ENCODE measurements at places on chromosomes 1 and 21.

- DNase-seq = no peak
Measured at GRCh38 chr1:65050735-65051134, 84.4 kb upstream of the JAK1 start.

GRCh38 chr1:186653312-186653711, 26.9 kb downstream of the PTGS2 start:
- no peak for DNase-seq

DNA sequence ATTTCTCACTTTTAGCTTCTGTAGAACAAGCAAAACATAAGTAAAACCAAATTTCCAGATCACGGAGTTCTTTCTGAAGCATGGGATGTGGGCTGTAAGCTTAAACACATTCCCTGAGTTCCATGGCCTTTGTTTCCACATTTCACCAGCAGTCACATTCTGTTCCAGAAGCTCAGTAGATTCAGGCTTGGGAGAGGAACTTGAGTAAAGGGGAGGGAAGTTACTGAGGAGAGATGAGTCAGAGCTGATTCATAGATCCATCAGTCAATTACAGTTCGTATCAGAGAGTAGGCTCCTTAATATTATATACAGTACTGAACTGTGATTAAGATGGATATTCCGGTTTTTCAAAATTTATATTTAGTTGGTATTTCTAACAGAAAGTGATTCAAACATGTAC, 614.3 kb downstream of the NCAM2 start:
- DNase-seq = no peak

- DNase-seq = no peak
Measured at GRCh38 chr1:94538243-94538827, 3.2 kb downstream of the F3 start.

DNA sequence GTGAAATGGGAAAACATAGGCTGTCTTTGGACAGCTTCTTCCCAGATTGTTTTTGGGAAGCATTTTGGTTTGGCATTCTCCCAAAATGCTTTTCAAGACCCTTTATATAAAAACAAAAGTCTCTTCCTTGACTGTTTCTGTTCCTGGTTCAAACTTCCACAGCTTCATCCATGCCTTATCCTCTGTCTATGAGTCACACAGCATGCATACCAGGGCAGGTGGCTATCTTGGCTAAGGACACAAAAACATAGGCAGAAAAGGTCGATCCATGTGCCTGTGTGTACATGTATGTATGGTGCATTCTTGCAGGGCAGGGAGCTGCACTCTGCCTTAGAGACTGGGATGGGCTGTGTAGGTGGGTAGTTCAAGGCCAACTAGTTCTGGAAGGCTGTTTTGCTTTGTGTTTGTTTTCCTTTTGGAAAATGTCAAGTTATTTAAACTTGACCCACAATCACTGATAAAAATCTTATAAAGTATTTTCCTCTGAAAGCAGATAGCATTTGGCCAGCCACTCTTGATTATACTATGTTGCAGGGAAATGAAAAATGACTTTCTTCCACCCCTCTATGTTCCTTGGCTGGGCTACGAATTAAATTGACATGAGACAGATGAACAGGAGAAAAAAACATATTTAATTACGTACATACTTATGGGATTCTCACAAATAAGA, 437.0 kb downstream of the SIPA1L2 start:
- no peak for DNase-seq

DNA sequence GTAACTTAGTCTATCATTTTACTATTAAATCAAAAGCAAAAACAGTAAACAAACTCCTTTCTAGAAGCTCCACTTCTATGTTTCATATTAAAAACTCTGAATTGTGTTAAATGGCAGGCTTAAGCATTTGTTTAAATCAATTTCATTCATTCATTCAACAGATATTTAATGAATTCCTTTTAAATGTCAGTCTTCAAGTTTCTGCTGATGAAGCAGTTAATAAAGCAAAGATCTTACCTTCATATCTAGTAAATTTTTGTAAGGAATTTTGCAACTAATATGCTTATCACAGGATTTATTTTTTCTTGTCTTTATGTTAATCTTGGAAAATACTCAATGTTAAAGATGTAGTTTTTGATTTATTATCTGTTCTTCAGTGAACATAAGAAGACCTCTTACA, 54.1 kb upstream of the RGS18 start:
- no peak for DNase-seq

- no peak for DNase-seq
Measured at GRCh38 chr1:96513136-96513535, 208.4 kb upstream of the PTBP2 start.

GRCh38 chr1:36349241-36349671, 25.8 kb upstream of the EVA1B start:
- DNase-seq = peak; percentile 90

DNA sequence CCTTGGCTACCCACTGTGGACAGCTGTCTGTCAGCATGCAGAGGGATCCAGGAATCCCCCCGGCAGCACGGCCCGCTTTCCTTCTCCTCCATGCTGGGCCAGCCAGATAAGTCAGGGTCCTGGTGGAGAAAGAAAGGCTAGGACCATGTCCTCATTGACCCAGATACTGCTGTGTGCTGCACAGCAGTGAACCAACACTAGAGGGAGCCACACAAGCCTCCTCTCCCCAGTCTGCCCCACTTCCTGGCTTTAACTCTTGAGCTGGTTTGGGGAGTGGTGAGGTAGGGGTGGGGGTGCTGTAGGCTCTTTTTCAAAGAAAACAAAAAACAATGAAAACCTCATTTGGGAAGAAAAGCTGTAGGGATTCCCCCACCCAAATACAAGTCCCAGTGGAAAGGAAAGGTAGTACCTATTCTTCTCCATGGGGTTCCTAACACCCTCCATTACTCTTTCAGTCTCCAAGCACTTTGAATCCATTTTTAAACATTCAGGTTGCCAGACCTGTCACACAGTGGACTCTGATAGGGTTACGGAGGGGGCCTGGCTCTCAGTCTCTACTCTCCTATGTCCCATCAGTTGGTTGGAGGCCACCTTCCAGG, 84.9 kb upstream of the CD1D start:
- DNase-seq = peak; percentile 94

GRCh38 chr1:28750330-28750729, 13.6 kb downstream of the YTHDF2 start:
- no peak for DNase-seq

- DNase-seq = no peak
Measured at GRCh38 chr1:220748936-220749335, 814 bp downstream of the MTARC2 start.

GRCh38 chr1:221439008-221439746, 302.7 kb downstream of the DUSP10 start:
- DNase-seq = peak; percentile 68

DNA sequence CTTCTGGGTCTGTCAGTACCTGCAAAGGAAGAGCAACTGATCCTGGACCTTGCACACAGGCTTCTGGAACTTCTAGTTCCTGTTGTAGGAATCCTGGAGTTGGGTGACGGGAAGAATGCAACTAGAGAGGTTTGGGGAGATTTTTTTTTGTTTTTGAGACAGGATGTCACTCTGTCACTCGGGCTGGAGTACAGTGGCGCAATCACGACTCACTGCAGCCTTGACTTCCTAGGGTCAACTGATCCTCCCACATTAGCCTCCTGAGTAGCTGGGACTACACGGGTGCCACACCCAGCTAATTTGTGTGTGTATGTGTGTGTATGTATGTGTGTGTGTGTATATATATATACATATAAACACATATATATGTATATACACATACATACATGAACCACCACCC, 18.8 kb downstream of the ENTREP3 start:
- no peak for DNase-seq

- DNase-seq = no peak
Measured at GRCh38 chr1:192984080-192984479, 75.1 kb downstream of the UCHL5 start.

DNA sequence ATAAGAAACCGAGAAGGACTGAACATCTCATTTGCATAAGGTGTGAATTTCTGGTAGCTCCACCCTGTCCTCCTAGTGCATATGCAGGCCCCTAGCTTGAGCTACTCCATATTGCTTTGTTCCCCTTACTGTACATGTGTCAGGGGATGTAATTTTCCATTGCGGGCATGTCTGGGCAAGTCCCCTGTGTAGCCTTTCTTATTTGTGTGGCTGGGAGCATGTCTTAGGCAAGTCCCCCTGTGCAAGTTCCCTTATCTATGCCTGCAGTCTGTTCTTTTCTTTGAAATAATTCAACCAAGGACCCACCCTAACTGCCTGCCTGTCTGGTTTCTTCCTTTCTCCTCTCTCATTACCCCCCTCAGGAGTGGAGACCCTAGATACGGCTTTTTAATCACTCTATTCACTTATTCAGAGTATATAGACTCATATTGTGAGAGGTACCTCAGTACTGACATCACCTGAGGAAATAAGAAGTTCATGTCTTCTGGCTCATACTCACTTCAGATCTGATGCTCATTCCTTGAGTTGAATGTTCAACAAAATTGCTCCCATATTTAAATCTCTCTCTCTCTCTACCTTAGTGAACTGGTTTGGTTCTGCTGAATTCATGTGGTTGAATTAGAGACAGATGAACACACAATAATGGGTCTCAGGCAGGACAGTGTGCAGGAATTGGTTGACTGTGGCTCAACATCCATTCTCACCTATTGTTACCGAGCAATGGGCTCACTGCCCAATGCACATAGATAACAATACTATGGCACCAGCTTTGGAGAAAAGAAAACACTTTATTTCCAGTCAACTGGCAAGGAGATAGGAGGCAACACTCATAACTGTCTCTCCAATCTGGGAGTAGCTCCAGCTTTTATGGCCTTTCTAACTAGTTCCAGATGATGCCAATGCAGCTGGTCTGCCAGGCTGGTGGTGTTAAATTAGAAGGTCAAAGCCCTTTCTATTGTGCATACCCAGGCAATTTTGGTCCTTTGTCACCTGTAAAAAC, 27.9 kb upstream of the NPL start:
- DNase-seq = no peak

DNA sequence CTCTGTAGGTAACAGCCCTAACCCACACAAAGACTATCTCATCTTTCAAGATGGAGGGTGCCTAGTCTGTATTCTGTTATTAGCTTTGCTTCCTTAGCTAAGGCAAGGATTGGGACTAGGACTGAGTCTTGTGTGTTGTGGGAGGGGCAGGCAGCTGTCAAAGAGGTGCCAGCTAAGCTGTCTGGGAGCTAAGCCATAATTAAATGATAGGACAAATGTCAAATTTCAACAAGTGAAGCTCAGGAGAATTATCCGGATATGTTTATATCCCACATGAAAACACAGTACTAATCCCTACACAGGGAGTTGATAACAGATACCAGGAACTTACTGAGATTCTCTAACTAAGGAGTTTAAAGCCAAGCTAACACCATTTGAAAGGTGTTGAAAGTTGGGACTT, 70.5 kb upstream of the NGF start:
- DNase-seq = no peak

GRCh38 chr1:68454534-68454933, 4.8 kb upstream of the RPE65 start:
- no peak for DNase-seq

GRCh38 chr21:36113647-36114428, 21.0 kb upstream of the CBR3 start:
- no peak for DNase-seq

- DNase-seq = peak; percentile 77
Measured at GRCh38 chr1:181504399-181504842, 21.1 kb downstream of the CACNA1E start.

DNA sequence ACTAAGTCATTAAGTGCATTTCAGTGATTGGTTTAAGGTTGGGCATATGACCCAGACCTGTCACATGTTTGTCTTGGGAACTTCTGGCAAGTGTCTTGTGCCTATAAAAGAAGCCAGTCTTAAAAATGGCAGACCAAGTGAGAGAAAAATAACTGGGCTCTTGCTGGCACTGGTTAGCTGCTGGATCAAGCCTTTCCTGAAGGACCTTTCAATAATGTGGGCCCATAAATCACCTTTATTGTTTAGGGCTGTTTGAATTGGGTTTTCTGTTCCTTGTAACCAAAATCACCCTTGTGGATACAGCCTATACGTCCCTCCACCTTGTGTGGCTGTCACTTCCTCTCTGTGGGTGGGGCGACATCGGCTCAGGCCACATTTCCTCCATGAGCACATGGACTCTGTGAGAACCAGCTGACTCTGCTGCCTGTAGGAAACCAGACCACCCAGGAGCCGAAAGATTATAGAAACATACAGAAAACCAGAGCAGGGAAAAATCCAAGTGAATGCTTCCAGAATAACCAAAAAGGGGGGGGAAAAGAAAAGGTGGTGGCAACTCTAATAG, 25.6 kb upstream of the WNT4 start:
- no peak for DNase-seq

- no peak for DNase-seq
Measured at GRCh38 chr1:182299728-182300616, 91.6 kb downstream of the GLUL start.

- peak; percentile 88 for DNase-seq
Measured at GRCh38 chr1:166947398-166948043, 27.8 kb downstream of the ILDR2 start.

- peak; percentile 77 for DNase-seq
Measured at GRCh38 chr1:212457740-212458338, 25.1 kb downstream of the NENF start.

DNA sequence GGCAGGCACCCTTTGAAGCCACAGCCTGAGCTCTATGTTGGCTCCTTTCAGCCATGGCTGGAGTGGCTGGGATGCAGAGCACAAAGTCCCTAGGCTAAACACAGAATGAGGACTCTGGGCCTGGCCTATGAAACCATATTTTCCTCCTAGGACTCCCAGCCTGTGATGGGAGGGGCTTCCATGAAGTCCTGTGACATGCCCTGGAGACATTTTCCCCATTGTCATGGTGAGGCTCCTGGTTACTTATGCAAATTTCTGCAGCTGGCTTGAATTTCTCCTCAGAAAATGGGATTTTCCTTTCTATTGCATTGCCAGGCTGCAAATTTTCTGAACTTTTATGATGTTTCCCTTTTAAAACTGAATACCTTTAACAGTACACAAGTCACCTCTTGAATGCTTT, 61.3 kb downstream of the VCAM1 start:
- DNase-seq = no peak

DNA sequence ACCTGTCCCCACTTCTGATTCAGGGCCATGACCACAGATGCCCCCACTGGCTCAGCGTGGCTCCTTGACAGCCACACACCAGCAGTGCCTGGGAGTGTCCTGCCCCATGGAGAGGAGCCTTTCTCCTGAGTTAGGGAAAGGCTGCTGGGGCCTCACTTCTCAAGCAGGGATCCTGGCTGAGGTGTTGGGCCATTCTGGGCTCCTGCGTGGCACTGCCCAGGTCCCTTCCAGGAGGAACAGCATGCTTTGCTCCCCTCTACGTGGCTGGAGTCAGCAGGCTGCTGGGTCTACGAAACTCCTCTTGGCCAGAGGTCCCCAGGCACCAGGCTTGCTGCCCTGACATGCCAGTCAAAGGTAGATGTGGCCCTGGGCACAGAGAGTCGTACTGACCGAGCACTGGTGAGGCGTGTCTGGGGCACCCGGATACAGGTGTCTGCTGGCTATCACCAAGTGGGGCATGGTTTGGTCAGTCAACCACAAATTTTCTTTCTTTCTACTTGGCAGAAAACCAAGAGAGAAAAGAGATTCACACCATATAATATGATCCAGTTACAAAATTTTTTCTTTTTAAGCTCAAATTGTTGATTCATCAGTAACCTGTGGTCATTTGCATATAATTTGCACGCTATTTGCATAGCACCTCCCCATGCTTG, 4.1 kb downstream of the ADORA1 start:
- DNase-seq = peak; percentile 76

Data from osteoblast (primary cell).